ENCODE measurements at places on chromosomes 5 and 9.

GRCh38 chr5:307794-308579, 13.5 kb upstream of the AHRR start:
- DNase-seq: no peak

GRCh38 chr5:152259702-152260101, 145.4 kb downstream of the NMUR2 start:
- no peak for DNase-seq

- DNase-seq: no peak
These were observed 237.6 kb downstream of the NNT start for GRCh38 chr5:43840424-43841125.

DNA sequence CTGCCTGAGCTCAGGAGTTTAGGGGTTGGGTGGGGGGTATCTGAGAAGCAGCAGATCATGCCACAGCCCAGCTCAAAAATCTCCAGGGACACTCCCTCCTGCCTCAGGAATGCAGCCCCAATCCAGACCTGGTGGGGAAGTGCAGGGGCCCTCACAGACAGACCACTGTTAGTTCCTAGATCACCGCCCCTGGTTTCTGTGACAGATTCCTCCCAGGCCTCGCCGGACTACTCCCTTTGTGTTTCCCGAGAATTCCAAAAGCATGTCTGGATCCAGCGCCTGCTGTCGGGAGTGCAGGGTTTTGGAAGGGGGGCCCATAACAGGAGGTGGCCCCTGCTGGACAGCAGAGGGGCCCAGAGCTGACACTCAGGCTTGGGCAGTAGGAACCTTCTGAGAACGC, 74.5 kb downstream of the CTSL start:
- DNase-seq: no peak

GRCh38 chr5:118722122-118723020, 266.0 kb downstream of the DTWD2 start:
- no peak for DNase-seq

DNA sequence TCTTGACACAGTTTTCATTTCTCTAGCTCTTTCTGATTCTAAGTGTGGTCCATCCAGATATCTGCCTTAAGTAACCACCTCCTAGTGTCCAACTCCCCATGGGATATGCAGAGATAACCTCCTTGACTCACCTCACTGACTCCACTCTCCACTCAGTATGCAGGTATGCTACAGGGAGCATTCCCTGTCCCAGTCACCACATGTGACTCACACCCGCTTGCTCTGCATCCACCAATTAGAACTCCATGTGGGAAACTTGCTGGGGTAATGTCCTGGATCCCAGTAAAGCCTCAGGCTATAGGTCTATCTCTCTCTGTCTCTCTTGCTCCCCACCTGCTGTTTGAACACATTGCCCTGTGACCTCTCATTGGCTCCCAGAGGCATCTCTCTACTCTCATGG, 563.9 kb downstream of the HTR1A start:
- DNase-seq: no peak

DNA sequence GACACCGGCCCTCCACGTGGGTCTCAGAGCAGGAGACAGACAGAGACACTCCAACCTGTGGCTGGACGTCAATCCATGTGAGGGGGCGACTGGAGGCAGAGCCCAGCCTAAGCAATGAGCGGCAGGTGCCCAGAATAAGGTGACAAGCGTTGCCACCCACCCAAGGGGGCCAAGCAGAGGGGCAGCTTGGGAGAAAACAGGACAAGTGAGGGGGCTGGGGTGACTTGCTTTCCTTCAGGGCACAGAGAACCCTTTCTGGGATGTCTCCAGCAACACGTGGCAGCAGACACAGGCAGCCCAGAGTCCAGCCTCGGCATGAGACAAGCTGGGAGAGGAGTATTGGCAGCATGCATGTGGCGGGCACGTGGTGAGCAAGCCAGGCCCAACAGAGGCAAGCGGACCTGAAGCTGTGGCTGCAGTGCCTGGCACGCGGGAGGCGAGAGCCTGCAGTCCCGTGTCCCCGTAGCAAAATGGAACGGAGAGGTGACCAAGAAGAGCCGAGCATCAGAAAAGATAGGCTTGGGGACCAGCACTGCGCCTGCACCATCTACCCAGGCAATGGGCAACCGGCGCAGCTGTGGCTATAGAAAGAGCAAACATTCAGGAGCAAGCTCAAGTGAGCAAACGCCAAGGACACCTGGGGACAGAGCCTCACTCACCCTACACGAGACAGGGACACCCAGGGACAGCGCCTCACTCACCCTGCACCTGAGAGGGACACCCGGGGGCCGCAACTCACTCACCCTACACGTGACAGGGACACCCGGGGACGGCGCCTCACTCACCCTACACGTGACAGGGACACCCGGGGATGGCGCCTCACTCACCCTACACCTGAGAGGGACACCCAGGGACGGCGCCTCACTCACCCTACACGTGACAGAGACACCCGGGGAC, 6.2 kb downstream of the TERT start:
- no peak for DNase-seq

DNA sequence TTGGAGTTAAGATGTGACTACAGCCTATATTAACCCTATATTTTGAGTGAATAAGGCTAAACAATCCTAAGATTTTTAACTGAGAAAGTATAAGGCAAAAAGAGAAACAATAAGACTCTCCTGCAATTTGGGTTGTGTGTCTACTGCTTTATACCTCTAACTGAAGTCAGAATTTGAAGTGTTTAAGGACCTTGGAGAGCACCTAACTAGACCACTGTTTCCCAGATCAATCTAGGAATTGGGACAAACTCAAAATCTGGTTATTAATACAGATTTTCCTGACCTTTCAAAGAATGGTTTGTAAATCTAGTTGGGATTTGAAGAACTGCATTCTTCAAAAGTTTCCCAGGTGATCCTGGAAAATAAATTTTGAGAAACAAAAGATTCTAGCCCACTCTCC, 42.1 kb downstream of the GABRA1 start:
- no peak for DNase-seq

- no peak for DNase-seq
These were observed 177.2 kb downstream of the GADD45G start for GRCh38 chr9:89781838-89782540.

DNA sequence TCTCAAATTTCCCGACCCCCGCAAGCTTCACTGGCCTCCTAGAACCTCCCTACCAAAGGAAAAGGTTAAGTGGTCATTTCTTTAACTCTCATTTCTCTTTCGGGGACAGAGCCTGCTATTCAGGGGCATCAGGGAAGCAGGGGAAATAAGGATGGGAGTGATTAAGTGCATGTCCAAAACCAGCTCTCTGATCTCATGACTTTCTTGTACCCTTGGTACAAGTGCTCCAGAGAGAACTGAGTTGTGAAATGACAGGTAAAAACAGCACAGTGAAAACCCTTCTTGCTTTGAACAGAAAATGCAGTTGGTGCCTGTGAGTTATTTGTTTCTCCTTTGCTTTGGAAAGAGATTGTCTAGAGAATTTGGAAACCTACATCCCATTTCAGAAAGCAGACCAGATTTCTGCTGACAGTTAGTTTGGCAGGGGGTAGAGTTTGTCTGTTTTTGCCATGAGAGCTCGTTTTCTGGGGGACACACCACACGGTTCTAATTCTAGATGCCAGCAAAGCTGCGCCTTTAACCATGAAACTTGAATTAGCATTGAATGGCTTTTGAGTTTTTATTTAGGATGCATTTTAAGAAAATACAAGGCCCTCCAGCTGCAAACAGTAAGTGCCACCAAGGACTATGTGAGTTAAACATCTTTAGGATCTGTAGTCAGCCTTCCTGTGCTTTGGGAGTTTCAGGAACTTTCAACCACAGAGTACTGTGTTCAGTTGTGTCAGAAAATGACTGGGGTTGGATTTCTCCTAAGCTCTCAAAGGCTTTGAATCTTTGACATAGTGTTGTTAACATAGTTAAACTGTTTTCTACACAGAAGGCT, 161.7 kb upstream of the LHFPL2 start:
- no peak for DNase-seq

- no peak for DNase-seq
These were observed 41.0 kb downstream of the FXN start for GRCh38 chr9:69076550-69076949.

- DNase-seq: peak; percentile 57
These were observed 12.5 kb upstream of the CTSL start for GRCh38 chr9:87713278-87713987.

GRCh38 chr5:137838976-137839375, 28.7 kb upstream of the MYOT start:
- no peak for DNase-seq
